ENCODE measurements at places on chromosomes 5 and 9.

- DNase-seq, result no peak
Measured at GRCh38 chr5:179777456-179777855, 16.3 kb upstream of the LTC4S start.

GRCh38 chr9:79685577-79685976 is 113.8 kb downstream of the TLE4 start:
- DNase-seq, result no peak

DNA sequence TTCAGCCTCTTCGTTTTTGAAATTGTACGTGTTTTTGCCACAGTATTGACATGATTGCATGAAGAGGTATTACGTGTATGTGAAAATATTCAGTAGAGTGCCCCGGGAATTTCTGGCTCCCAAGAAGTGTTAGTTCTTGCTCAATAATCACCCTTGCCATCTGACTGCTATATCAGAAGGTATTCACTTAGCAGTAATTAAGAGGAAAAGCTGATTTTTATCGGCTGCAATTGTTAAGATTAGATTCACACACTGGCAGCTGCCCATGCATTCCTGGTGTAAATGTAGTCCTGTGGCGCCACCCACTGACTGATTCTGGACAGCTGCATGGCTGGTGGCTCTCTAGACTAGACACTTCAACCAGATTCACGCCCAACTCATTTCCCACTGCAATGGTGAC is 440.1 kb upstream of the ADAMTS16 start:
- peak; percentile 67 for DNase-seq

DNA sequence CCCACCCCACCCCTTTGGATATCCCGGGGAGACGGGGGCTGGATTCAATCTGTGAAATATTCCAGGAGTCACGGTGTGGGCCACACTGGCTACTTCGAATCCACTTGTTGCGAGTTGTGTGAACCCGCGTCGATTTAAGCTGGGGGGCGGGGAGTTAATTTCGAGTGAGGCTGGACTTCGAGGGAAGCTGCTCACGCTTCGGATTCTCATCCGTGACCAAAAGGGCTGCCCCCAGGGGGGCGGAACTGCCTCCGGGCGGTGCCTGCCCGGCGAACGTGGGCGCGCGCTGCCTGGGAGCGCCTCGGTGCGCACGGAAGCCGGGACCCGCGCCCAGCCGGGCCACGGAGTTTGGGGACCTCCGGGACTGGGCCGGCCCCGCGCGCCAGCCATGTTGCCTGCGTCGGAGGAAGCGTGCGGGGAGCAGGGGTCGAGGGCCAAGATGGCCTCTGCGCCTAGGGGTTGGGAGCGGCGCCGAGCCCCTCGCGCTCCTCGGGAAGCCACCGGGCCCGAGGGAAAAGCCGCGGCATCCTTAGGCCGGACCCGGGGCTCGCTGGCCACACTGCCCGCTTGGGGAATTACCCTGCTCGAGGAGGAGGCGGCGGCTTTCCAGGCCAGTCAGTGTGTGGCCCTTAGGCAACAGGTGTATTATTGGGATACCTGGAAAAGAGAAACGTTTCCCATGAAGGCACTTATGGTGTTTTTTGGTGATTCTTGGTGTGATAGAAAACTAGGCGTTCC is 975 bp downstream of the OCLN start:
- DNase-seq, result peak; percentile 28

- DNase-seq, result no peak
Measured at GRCh38 chr5:158952951-158953350, 146.8 kb downstream of the EBF1 start.
